Stimulated activated CD8-positive, alpha-beta memory T cell treated with anti-CD3 and anti-CD28 coated beads, Interleukin-7, amount 100 ng/mL, for 48 hours (primary cell): ENCODE measurements at places on chromosomes 2 and 18.

- DNase-seq = no peak
Observed at GRCh38 chr2:128602038-128602698, 283.5 kb upstream of the HS6ST1 start.

GRCh38 chr2:113233593-113234550, 44.8 kb downstream of the PAX8 start:
- DNase-seq = no peak

GRCh38 chr2:133266926-133267590, 301.2 kb downstream of the NCKAP5 start:
- DNase-seq = no peak

- DNase-seq = no peak
Observed at GRCh38 chr2:119715409-119716283, 36.6 kb downstream of the TMEM177 start.

GRCh38 chr2:20198001-20198400, 26.9 kb downstream of the SDC1 start:
- DNase-seq = no peak

DNA sequence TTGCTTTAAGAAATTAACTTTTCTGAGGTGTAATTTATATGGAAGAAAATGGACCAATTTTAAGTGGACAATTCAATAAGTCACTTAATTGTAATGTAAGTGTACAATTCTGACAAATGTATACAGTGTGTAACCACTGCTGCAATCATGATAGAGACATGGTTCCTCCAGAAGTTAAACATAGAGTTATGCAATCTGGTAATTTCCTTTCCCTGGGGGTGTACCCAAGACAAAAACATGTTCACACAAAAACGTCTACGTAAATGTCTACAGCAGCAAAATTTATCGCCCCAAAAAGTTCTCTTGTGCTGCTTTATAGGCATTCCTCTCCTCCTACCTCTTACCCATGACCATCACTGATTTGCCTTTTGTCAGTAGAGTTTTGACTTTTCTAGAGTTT, 141.5 kb downstream of the AQP4 start:
- DNase-seq = no peak

DNA sequence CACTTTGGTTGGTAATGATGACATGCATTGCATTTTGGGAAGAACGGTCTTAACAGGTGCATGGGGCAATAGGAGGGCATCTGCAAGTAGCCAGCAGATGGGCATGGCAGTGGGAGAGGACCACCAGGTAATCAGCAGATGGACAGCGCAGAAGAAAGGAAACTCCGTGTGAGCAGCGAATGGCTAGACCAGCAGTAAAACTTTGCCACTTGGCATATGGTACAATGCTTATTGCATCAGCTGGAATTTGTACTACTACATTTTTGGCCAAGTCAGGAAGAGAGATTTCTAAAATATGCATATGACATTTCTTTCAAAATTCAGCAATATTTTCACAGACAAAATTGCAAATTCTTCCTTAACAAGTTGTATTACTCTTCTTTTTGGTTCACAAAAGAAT, 768.5 kb downstream of the LRP1B start:
- DNase-seq = no peak

GRCh38 chr18:5447442-5447841, 96.4 kb downstream of the EPB41L3 start:
- DNase-seq = no peak

DNA sequence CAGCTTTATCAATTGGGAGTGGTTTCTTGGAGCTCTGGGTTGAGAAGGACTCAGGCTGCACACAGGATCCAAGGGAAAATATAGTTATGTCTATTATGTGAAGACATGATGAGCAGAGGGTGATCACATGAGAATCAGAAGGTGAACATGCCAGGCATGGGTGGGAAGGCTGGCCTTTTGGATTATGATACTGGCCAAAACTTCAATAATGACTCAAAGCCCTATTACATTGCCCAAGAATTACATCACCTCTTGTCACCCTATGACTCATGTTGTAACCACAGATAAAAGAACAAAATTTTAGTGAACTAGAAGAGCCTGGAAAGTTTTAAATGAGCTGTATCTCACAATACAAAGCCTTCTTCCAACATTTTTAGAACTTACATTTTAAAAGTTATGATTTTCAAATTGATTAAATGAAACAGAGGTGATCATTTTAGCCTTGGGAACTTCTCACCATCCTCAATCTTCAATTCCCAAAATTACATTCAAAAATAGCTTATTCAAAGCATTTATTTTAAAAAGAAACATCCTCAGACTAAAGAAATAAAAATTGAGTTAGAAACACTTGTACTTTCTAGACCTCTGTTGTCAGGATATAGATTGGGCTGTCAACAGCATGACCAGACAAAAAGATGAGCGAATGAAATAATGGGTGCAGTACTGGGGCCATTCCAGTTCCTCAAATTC, 428.3 kb downstream of the MBD2 start:
- no peak for DNase-seq

DNA sequence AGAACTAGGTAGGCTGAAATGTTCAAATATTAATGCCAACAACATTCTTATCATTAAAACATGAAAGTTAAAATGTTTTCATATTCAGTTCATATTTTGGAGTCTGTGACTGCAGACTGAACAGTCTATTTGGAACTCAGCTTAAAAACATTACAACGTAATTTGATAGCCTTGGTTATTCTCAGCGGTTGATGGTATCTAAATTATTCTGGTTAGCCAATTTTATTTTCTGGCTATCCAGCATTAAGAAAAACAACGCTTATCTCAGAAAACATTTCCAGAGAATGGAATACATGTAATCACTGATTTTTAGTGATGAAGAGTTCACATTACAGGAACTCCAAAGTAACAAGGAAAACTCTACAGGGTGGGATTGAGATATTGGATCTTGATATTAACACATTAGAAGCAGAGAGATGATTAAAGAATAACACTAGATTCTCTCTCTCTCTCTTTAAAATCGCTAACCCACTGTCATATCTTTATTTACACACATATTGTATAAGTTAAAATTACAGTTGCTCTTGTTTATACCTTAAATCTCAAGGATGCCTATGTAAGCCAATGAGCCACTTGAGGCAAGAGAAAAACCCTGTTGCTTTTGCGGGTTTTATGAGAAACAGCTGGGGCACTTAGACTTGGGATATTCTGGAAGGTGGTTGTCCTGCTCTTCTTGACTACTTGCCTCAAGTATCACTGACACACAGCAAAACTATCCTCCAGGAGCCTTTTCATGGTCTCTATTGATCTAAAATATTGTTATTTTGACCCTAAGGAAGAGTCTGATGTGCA, 84.9 kb downstream of the ICOS start:
- no peak for DNase-seq

DNA sequence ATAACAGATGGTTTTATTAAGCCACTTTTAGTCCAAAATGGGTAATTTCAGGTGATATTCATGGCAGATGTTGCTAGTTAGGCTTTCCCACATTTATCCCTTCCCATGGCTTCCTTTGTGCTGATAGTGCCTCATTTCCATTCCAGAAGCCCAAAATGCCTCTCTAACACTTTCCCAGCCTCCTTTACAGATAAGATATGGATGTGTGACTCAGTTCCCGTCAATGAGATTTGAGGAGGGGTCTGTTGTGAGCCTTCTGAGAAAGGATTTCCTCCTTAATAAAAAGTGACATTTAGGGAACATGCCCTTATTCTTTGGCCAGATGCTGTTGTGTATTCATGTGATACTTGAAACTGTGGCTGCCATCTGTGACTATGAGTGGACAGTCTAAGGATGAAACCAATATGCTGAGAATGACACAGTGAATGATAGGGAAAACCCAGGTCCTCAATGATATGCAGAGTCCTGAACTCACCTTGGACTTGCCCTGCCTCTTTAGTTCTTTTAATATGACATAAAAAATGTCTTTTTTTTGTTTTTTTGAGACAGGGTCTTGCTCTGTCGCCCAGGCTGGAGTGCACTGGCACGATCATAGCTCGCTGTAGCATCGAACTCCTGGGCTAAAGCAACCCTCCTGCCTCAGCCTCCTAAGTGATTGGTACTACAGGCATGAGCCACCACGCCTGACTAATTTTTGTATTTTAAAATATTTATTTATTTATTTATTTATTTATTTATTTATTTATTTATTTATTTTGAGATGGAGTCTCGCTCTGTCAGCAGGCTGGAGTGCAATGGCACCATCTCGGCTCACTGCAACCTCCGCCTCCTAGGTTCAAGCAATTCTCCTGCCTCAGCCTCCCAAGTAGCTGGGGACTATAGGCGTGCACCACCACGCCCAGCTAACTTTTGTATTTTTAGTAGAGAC, 5.8 kb upstream of the ACSL3 start:
- no peak for DNase-seq

DNA sequence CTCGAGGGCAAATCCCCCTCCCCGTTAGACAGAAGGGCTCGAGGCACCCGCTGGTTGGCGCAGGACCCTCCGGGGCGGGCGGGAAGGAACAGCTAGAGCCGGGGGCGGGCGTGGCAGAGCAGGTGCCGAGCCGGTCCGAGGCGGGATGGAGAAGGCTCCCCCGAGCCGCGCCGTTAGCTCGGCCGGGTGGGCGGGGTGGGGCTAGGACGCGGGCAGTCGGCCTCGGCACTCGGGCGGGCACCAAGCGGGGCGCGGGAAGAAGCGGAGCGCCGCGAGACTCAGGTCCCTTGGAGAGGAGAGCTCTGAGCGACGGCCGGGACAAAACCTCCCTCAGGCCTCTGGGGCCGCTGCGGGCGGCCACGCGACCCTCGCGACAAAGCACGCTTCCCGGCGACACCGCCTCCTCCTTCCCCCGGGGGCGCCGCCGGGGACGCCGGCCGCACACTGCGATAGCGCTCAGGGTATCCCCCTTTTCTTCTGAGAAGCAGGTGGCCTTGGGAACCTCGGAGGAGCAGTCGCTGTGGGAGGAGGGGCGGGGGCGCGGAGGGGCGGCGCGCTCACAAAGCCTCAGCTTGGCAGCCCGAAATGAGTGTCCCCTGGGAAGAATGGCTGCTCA, 721 bp downstream of the FHOD3 start:
- DNase-seq = no peak

- no peak for DNase-seq
Observed at GRCh38 chr18:64993695-64994094, 757.1 kb upstream of the CDH7 start.

DNA sequence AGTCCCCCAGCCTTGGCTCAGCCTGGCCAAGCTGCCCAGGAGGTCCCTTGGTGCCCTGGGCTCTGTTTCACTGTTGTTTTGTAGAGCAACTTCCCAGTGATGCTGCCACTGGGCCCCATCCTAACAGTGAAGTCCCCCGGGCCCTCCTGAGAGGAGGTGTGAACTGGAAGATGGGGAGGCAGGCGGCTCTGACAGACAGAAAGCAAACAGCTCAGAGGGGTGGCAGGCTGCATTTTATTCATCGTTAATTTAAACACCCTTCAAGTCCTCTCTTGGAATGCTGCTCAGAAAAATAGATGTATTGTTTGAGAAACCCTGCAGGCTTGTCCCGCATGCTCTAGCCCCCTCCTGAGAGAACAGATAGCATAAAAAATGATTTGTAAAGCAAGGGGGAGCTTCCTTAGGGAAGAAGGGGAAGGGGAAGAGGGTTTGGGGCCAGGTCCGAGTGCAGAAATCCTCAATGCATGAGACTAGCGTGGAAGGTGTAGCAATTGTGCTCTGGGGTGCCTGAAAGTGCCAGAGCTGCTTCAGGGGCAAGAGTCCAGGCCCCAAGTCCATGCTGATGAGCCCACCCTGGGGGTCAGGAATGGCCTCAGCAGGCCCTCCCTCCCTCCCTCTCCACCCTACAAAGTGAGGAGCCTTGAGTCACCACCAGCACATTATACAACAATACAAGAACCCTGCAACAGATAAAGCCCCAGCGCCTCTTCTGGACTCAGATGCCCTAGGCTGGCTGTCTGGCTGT, 113.6 kb downstream of the MSH2 start:
- no peak for DNase-seq

DNA sequence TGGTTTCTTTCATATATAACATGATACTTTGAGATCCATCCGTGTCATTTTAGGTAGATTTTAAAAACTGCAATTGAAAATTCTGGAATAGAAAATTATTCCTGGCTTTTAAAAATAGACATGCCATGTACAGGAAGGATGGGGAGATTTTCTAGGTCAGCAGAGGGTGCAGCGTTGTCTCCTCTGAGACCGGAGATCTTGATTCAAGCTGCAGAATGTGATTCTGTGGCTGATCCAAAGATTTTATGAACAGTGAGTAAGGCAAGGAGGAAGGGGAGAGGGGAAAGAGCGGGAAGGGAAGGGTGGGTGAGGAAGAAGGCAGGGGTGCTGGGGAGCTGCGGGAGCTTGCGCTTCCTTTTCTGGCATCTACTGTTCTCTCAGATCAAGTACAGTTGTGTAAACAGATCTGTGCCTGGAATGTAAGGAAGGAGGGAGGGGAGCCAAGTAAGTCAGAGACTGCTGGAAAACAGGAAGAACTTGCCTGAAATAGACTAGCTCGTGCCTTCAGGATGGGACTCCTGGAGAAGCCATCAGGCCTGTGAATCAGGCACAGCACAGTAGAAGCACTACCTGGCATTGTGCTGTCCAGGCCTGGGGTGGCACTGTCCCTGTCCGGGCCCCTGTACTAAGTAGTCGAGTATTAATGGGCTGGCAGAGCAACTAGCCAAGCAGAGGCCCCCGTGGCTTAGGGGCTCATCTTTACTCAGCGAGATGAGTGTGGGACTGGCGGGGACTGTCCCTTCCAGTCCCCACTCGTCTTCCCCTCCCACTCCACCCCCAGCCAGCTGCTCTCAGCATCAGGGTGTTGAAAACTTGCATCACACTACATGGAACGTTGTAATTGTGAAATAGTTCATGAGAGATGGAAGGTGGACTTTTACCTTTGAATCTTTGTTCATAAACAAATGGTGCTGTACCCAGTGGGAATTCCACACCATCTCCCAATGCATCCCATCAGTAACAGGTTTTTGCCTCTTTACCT, 163.5 kb downstream of the UXS1 start:
- DNase-seq = peak; percentile 60

DNA sequence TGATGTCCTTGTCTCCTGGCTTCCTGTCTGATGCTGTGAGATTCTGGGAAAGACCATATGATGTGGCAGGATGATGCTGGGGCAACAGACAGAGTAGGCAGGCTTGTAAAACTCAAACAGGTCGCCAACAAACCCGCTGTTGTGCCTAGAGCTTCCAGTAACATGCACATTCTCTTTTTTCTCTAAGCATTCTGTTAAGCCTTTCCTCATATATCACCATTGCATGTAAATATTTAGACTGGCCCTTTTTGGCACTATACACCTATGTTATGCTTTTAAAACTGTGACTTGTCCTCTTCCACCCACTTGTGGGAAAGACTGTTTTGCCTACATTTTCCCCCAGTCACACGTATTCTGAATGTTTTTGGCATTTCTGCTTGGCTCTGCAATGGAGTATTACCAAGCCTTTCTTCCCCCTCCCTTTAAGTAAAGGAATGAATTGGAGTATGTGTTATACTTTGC, 250.4 kb upstream of the TANK start:
- DNase-seq = no peak
